WTC11 (cell line): ENCODE measurements at places on chromosomes 5 and 9. TPM values are rescaled to one million over a fixed set of nuclear protein-coding genes. Genes with fewer than 3 reads are reported as not detected.

DNA sequence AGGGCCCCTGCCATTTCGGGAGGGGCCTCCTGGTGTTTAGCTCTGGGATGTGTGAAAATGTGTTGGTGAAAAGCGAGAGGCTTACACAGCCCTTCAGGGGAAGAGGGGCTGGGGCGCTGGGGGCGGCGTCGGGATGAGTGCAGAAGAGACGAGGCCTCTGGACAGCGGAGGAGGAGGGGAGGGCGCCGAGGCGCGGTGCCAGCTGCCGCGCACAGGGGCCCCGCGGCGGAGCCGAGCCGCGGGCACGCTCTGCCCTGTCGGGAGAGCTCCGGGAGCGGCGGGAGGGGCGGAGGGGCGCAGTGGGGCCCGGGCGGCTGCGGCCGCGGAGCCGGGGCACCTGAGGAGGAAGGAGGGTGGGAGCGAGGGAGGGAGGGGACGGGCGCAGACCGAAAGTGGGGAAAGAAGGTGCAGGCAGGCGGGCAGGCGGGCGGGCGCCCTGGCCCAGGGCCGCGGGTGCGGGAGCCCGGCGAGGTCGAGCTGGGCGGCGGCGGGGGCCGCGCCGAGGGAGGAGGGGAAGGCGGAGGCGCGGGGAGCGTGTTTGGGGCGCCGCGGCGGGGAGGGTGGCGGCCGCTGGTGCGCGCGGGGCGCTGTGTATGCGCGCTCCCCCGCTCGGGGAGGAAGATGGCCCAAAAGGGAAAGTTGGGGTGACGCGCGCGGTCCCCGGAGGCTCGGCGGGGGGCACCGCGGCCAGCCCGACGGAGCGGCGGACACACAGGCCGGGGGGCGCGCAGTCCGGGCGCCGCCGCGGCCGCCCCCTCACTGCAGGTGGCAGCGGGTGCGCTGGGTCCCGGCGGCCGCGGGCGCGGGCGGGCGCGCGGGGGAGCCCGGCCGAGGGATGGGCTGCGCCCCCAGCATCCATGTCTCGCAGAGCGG is at the start of gene PDE8B:
Gene PDE8B, plus strand, starts transcription at position 590 of the 873 bp plus-strand sequence. Its CDS starts 246 bp downstream, at position 836.
- peak within 1 kb of the TSS; percentile 82 for H3K4me3 ChIP-seq
- peak; percentile 34 for DNase-seq
- no peaks in the 10 kb centered on the region for H3K36me3 ChIP-seq

DNA sequence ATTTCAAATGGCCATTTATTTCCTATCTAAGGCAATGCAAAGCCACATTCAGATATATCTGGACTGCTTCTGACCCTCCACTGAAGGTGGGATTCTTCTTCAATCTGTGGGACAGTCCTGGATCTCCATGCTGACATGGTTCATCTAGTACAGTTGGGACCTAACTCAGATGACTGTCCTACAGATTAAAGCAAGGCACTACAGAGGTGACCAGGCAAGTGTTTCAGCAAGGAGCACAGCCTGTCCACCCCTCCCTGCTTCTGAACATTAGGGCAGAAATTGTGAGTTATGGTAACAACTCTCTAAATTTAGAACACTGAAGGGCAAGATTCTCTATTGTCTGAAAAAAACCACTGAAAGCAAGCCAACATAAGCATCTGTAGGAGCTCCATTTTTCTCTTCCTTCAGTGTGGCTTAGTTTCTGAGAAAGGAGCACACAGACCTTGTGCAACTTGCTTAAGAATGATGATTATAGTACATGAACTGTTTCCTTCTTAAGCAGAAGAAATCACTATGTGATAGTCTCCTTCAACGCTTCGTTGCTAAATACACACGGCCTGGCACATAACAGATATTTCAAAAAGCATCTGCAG is 62.9 kb upstream of the BARX1 start:
- peaks cover 6% of the 10 kb centered on the region for H3K27me3 ChIP-seq
- H3K27ac ChIP-seq = no peak overlapping the region
- DNase-seq = no peak
- 0 out of 2 replicates have a peak, but pooled peaks cover 3% of the 10 kb centered on the region for H3K36me3 ChIP-seq

DNA sequence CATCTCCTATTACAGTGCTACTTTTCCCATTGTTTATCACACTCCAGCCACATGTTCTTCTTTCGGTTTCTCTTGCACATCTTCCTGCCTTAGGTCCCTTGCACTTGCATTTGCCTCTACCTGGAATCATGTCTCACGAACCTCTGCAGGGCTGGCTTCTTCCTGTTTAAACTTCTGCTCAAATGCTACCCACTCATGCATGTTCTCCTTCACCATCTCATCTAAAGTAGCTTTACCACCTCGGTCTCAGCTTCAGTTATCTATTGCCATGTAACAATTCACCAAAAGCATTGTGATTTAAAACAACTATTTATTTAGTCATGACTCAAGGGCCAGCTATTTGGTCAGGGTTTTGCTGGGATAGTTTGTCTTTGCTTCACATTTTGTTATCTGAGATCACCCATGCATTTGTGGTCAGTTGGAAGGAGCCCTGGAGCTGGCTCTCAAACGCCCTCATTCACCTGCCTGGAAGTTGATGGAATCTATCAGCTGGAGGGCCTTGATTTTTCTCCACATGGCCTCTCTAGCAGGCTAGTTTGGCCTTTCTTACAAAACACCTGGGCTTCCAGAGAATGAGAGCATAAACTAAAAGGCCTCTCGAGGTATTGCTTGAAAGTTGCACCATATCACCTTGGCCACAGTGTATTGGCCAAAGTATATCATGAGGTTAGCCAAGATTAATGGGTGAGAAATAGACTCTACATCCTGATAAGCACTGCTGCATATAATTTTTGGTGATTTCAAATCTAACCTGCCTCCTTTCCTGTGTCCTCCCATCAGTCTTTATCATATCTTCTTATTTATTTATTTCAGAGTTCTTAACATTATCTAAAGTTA is 21.4 kb downstream of the SPINK1 start:
- no peak for DNase-seq
- H3K4me3 ChIP-seq = no peak overlapping the region
- H3K4me1 ChIP-seq = peaks cover 4% of the 10 kb centered on the region; the same call in 1 of the 2 replicates
- no peak overlapping the region for H3K27ac ChIP-seq
- 0 out of 2 replicates have a peak, but pooled peaks cover under 1% of the 10 kb centered on the region for H3K36me3 ChIP-seq
- H3K27me3 ChIP-seq = no peaks in the 10 kb centered on the region; the same call in 1 of the 2 replicates

DNA sequence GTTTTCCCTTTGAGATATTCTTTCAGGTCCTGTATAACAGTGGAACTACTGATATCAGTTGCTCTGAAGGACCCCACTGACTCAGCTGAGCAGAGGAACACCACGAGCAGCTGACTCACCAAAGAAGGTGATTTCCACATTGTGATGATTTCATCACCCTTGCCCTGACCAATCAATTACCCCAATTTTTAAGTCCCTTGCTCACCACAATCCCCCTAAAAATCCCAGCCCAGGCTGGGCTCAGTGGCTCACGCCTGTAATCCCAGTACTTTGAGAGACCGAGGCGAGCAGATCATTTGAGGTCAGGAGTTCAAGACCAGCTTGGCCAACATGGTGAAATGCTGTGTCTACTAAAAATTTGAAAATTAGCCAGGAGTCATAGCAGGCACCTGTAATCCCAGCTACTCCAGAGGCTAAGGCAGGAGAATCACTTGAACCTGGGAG is 125.3 kb upstream of the ABCA1 start:
- H3K27ac ChIP-seq = no peak overlapping the region
- H3K4me1 ChIP-seq = peaks cover 14% of the 10 kb centered on the region
- no peak overlapping the region for H3K4me3 ChIP-seq
- H3K27me3 ChIP-seq = no peaks in the 10 kb centered on the region
- no peak for DNase-seq

- H3K27me3 ChIP-seq = no peaks in the 10 kb centered on the region; the same call in 1 of the 2 replicates
- no peak overlapping the region for H3K4me3 ChIP-seq
- no peak overlapping the region for H3K27ac ChIP-seq
- DNase-seq = no peak
- H3K36me3 ChIP-seq = peaks cover 5% of the 10 kb centered on the region
Measured at GRCh38 chr9:89986190-89986589, 381.4 kb downstream of the GADD45G start.

DNA sequence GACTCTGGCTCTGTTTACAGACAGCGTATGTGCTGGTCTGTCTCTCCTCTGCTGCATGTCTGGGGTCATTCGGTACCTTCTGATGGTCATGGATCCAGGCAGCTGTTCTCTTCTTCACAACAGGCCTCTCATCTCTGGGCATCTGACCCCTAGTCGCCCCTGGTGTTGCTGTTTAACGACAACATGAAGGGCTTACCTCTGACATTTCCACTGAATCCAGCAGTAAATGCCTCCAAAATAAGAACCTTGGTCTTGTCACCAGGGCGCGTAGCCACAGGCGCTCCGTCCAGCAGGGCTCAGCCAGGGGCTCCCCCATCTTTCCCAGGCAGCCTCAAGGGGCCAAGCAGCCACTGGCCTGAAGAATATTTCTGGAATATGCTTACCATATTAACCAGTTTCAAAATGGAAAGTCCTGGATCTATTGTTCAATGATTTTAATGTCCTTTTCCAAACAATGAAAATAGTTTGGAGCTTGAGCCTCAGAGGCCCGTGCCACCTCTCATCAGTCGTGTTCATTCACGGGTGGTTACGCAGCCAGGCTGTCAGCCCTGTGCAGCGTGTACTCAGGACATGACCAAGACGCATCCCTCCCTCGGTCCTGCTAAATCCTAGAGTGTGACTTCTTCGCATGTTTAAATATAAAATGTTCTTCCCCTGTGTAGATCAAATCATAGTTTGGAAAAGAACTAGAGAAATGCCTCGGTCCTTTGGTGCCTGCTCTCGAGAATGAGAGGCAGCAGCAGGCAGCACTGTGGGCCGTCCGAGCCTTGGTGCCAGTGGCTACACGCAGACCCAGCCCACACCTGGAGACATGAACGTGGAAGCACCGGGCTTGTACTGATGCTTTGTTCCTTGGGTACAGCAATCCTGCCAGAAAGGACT is 30.1 kb upstream of the LRRC14B start:
- no peaks in the 10 kb centered on the region for H3K27me3 ChIP-seq
- DNase-seq = peak; percentile 3
- H3K4me3 ChIP-seq = no peak overlapping the region

GRCh38 chr5:102771435-102771834 is 16.3 kb downstream of the PAM start:
- peak overlapping the region; percentile 41; the same call in 1 of the 2 replicates for H3K27ac ChIP-seq
- no peak for DNase-seq
- H3K36me3 ChIP-seq = peaks cover 7% of the 10 kb centered on the region
- no peaks in the 10 kb centered on the region for H3K27me3 ChIP-seq
- H3K4me1 ChIP-seq = peaks cover 4% of the 10 kb centered on the region

GRCh38 chr9:119052339-119053030 is 316.8 kb downstream of the BRINP1 start:
- H3K4me1 ChIP-seq = peaks cover 34% of the 10 kb centered on the region
- DNase-seq = no peak
- H3K27ac ChIP-seq = no peak overlapping the region
- H3K4me3 ChIP-seq = no peak overlapping the region
- H3K27me3 ChIP-seq = no peaks in the 10 kb centered on the region

DNA sequence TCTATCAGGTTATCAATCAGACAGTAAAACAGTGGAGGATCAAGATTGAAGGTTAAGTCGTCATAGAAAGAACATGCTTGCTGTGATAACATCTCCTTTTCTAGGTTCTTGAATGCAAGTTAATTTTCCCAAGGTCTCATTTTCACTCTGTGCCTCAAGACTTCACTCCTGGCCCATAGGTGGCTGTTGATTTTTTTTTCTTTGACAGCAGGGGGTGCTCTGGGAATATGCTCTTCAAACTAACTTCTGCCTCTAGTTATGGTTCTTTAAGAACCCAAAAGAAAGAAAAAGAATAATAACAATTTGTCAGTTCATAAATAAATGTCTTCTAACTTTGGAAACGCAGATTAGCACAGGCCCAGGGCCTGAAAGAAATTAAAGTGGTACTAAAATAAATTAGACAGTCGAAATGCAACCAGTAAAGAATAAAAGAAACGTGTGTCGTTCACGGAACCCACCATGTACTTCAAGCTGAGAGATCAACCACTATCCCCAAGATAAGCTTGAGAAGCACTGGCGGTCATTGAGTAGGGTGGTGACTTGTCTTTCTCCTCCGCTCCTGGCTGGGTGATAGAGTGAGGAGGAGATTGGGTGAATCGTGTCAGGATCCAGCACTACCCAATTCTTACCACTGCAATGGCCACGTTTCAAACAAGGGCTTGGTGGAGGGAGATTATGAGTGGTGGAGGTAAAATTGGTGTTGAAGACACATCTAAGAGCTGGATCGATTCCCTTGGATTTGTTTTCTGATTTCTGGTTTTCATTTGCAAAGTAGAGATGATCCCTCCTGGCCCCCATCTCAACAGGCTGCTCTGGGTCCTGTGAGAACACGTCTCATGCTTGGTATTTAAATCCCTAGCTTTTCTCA is 93.4 kb upstream of the IRX4 start:
- no peaks in the 10 kb centered on the region for H3K36me3 ChIP-seq
- H3K4me1 ChIP-seq = peaks cover 8% of the 10 kb centered on the region
- no peak overlapping the region for H3K4me3 ChIP-seq
- no peak for DNase-seq
- no peaks in the 10 kb centered on the region for H3K27me3 ChIP-seq

Gene GABBR2
- 0.92 to 2.2 TPM (median 1.5 TPM) in 3 replicates for total RNA-seq

Gene ANGPTL2
- total RNA-seq = 4.5 to 6.7 TPM (median 6.3 TPM) in 3 replicates
